ENCODE measurements at places on chromosomes 3 and 15.

GRCh38 chr3:46953234-46954010 lies 23.1 kb downstream of the CCDC12 start:
- no peak for DNase-seq

GRCh38 chr3:37457378-37458065 lies 283.1 kb upstream of the LRRFIP2 start:
- DNase-seq: no peak

- DNase-seq: no peak
Measured at GRCh38 chr15:36527235-36528162, 51.9 kb upstream of the CDIN1 start.

GRCh38 chr15:69498282-69498681 lies 45.7 kb downstream of the RPLP1 start:
- DNase-seq: no peak

DNA sequence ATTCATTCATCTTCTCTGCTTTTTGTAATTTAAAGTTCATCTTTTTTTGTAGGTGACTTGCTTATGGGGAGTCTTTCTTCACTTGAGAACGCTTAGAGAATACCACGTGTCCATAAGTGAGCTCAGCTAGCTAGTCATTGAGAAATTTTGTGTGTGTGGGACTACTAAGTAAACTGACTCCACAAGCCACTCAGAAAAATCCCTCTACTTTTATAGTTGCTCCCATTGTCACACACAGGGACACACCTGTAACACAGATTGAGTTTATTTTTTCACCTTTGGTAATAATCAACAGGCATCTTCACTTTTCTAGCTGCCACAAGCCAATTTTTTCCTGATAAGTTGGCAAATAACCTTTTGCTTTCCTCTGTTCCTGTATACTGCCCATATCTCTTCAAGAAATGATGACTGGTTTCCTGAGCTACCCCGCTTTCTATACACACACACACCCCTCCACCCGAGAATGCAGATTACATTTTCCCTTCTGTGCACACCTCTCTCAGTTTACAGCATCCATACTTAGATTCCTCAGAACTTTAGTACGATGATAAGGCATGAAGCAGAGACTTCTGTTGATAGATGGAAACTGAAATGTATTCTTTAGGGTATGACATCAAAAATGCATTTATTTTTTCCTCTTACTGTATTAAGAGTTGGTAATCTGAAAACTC lies 4.6 kb downstream of the TSC22D2 start:
- no peak for DNase-seq

- DNase-seq: no peak
Measured at GRCh38 chr15:94793641-94794040, 562.3 kb downstream of the MCTP2 start.

- peak; percentile 33 for DNase-seq
Measured at GRCh38 chr3:12984023-12984823, 89.0 kb downstream of the IQSEC1 start.

DNA sequence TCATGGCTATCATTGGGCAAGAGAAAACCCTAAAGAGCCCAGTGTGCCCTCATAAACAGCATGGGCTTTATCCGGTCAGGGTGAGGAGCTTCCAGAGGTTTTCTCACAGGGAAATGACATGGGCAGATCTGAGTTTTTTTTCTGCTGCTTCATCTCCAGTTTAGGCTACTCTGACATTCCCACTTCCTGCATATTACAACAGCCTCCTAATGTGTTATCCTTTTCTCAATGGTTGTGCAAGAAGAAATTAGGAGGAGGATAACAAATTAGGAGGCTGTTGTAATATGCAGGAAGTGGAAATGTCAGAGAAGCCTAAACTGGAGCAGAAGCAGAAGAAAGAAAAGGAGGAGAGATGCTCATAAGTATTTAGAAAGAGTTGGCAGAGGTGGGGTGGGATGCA lies 175.6 kb downstream of the MTHFS start:
- DNase-seq: no peak

GRCh38 chr15:49674370-49674769 lies 53.5 kb downstream of the DTWD1 start:
- DNase-seq: no peak

DNA sequence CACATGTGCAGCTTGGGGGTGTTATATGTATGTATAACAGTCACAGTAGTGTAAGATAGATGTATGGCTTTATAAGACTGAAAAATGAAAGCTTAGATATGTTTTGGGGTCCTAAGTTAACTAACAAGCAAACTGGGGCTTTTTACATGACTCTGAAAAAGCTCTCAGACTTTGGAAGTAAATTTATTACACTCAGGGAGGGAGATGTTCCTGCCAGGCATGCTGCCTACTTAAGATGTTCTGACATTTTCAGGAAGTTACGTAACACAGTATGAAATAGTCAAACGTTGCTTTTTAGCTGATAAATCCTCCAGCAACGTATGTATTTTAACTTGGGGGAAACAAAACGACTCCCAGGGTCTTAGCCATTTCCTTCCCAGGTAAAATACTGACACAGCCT lies 1.7 kb upstream of the IFT57 start:
- no peak for DNase-seq

- no peak for DNase-seq
Measured at GRCh38 chr3:721086-721485, 371.7 kb upstream of the CNTN6 start.

GRCh38 chr3:197188963-197189362 lies 109.4 kb downstream of the DLG1 start:
- no peak for DNase-seq

GRCh38 chr3:128415200-128415772 lies 51.4 kb downstream of the DNAJB8 start:
- DNase-seq: no peak

DNA sequence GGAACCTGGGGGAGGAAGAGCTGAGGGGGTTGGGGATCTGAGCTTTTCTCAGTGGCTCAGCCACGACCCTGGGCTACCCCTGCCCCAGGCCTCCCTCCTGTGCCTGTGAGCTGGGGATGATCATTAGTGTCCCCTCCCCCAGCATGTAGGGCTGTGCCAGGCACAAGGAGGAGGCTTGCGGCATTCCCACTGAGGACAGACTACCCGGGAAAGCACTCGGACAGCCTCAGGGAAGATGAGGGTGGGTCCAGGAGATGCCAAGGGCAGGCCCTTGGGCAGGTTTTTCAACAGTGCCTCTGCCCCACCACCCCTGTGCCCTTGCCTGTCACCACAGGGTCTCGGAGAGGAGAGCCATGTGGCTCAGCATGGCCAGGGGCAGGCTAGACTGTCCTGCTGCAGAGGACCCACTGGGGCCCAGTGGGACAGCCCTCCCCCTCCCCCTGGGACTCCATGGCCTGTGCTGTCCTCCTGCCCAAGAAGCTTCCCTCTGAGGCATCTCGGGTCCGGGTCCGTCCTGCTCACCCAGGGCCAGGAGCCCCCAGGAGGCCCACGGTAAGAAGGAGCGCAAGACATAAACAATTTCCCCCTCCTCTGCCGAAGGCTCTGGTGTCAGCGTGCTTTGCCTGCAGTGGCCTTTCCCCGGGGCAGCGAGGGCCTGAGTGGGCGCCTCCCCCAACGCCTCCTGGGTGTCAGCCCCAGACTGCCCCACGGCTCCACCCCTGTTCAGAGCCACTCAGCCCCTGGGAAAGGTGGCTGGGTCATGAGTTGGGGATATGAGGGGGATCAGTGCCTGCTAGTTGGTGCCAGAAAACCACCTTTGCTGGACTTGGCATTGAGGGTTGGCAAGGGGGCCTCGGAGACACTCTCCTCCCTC lies 192.5 kb downstream of the GOLGA6L6 start:
- DNase-seq: no peak

DNA sequence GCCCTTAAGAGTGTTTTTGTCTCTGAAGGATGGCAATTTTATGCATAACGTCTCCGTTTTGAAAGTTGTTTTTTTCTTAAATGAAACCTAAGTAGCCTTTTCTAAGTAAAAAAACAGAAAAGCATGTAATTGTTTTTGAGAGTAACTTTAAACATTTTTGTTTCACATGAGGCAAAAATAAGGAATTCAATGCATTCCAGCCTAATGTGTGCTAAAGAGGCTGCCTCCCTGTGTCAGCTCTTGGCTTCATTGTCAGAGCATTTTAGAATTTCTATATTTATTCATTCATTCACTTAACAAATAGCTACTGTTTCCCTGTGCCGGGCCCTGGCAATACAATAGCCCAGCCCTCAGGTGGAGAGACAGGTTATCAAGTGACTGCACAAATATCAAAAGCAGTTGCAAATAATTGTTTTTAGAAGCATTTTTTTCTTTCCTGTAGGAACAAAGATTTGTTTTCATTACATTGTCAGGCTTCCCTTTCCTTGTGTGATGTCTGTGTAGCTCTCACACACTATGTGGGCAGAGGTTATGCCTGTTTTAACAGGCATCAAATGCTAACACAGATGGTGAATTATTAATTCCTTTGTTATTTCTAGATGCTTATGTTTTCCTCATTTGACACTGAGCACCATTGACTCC lies 81.9 kb downstream of the CCK start:
- no peak for DNase-seq

DNA sequence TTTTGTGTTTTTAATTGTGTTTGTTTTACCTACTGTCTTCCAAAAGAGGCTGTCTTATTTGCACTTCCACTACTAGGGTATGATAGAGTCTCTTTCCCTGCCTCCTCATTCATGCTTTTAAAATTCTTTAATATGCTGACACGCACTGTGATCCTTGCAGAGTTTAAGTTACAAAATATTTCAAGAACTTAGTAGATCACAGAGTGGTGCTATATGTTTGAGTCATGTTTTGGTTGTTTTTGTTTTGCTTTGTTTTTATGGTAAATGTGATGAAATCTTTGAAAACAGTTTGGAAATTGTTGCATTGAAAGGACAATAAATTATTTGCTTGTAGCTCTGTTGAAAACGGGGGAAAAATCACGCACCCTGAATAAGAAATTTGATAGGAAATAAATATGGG lies 5.9 kb upstream of the ABHD10 start:
- DNase-seq: no peak

DNA sequence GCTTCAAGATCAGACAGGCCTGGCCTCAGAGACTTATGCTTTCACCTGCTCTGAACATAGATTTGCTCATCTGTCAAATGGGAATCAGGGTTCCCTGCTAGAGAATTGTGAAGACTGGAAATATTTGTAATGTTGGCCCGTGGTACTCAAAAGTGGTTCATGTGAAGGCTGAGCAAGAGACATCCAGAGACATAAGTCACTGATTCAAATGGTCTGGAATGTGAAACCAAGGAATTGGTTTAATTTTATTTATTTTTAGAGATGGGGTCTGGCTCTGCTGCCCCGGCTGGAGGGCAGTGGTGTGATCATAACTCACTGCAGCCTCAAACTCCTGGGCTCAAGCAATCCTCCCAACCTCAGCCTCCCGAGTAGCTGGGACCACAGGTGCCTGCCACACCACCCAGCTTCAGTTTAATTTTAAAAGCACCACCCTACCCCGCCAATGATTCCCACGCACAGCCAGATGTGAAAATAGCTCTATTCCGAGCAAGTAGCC lies 60.1 kb downstream of the DAPK2 start:
- DNase-seq: no peak

DNA sequence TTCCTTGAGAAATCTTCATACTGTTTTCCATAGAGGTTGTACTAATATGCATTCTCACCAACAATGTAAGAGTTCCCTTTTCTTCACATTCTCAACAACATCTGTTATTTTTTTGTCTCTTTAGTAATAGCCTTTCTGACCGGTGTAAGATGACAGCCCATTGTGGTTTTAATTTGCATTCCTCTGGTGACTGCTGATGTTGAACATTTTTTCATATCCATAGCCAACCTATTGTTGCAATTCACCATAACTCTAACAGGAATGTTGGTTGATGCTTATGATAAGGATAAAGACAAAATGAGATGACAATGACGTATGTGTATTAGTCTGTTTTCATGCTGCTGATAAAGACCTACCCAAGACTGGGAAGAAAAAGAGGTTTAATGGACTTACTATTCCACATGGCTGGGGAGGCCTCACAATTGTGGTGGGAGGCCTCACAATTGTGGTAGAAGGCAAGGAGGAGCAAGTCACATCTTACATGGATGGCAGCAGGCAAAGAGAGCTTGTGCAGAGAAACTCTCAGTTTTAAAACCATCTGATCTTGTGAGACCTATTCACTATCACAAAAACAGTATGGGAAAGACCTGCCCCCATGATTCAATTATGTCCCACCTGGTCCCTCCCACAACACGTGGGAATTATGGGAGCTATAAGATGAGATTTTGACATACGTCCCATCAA lies 37.6 kb upstream of the RHCG start:
- DNase-seq: no peak

GRCh38 chr15:44798826-44799225 lies 62.5 kb downstream of the TRIM69 start:
- DNase-seq: no peak

DNA sequence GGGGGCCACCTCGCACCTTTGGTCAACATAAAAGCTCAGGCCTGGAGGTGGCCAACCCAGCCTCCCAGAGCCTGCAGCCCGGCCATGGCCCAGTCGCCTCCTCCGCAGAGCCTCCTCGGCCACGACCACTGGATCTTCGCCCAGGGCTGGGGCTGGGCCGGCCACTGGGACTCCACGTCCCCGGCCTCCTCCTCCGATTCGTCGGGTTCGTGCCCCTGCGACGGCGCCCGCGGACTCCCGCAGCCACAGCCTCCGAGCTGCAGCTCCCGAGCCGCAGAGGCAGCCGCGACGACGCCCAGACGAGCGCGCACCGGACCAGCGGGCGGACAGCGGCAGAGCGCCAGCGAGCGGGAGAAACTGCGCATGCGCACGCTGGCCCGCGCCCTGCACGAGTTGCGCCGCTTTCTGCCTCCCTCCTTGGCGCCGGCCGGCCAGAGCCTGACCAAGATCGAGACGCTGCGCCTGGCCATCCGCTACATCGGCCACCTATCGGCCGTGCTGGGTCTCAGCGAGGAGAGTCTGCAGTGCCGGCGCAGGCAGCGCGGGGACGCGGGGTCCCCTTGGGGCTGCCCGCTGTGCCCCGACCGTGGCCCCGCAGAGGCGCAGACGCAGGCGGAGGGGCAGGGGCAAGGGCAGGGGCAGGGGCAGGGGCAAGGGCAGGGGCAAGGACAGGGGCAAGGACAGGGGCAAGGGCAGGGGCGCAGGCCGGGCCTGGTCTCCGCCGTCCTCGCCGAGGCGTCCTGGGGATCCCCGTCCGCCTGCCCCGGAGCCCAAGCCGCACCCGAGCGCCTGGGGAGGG lies at the start of gene MESP2:
TSS of gene MESP2 (plus strand) at position 59 of the 799 bp plus-strand sequence. CDS start at position 85, 26 bp downstream.
- peak; percentile 21 for DNase-seq

GRCh38 chr3:142943870-142944269 lies 19.6 kb downstream of the PAQR9 start:
- DNase-seq: no peak

DNA sequence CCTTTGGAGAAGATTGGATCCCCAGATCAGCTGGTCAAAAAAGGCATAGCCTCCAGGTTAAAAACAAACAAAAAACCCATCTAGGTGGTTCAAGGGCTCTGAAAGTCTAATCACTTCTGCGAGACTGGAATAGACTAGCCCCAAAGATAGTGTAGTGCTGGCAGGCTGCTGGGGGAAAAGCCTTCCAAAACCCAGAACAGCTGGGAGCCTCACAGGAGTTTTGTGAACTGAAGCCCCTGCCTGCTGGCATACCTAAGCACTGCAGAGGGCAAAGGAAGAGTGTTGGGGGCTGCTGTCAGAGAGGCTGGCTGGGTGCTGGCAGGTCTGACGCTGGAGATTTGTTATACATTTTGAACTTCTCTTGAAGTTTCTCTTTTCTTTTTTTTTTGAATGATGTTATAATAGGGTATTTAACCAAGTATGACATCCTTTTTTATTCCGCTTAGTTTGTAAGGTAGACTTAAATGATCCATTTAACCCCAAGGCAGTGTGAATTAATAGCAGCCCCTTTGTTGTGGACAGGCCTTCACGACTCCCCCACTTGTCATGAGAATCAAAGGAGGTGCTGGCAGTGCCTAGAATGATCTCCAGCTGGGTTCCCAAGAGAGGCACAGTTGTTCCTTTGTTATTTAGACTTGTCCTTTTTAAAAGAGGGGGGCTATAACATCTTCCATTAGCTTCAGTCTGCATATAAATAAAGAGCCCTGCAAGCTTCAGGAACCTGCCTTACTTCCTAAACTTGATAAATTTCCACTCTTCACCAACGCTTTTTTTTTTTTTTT lies 53.9 kb downstream of the CRTC3 start:
- no peak for DNase-seq
